ENCODE measurements at places on chromosomes 13 and 19.
A peak's percentile ranks its signal among the peaks of the same experiment; 100 is the strongest.

DNA sequence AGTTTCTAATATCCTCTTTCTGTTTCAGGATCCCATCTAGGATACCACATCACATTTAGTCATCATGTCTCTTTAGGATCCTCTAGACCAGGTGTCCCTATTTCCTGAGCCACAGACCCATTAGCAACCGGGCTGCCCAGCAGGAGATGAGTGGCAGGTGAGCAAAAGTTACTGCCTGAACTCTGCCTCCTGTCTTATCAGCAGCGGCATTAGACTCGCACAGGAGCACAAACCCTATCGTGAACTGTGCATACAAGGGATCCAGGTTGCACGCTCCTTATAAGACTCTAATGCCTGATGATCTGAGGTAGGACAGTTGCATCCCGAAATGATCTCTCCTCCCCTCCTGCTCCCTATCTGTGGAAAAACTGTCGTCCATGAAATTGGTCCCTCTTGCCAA is 7.8 kb upstream of the CEBPG start:
- no peak for DNase-seq

- no peak for DNase-seq
These were observed 55.4 kb upstream of the ZNF724 start for GRCh38 chr19:23305555-23305954.

GRCh38 chr13:44855860-44856259 is 133.4 kb downstream of the NUFIP1 start:
- DNase-seq: no peak

DNA sequence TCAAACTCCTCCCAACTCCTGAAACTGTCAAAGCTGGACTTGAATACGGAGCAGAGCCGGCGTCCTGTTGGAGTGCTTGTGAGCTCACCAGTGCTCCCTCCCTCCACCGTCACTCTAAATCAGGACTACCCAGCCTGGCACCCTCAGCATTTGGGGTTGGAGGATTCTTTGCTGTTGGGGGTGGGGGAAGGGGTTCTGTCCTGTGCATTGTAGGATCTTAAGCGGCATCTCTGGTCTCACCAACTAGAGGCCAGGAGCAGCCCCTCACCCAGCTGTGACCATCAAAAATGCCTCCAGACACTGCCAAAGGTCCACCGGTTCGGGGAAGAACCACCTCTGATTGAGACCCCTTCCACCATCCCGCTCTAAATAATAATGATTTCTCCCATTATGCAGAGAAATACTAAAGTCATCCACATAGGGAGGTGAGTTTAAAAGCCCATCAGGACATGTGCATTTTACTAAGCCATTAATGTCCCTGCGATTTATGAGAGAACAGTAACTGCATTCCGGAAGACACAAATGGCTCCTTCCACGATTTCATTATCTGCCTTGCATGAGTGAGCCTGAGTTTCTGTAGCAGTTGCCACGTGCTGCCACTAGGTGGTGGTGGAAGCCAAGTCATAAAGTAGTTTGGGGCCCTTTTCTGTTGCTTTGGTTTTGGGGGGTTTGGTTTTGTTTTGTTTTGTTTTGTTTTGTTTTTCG is 16.1 kb upstream of the USP29 start:
- peak; percentile 5 for DNase-seq

DNA sequence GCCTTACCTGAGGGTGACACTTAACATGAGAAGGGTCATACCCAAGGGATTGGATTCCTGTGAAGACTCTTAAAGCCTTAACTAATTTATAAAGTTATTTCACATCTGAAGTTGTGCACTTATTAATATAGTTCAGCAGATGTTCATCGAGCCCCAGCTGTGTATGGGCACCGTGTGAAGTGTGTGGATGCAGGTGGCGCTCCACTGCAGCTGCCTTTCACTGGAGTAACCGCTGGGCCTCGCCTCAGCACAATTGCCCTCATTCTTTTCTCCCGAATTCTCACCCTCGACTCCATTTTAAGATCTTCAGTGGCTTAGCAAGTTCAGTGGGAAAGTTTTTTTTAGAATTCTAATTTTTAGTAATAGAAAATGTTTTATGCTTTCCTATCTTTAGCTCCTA is 66.2 kb downstream of the DPY19L3 start:
- DNase-seq: no peak

Measured in pulmonary artery endothelial cell (primary cell).